ENCODE measurements at places on chromosomes 7 and 10.

DNA sequence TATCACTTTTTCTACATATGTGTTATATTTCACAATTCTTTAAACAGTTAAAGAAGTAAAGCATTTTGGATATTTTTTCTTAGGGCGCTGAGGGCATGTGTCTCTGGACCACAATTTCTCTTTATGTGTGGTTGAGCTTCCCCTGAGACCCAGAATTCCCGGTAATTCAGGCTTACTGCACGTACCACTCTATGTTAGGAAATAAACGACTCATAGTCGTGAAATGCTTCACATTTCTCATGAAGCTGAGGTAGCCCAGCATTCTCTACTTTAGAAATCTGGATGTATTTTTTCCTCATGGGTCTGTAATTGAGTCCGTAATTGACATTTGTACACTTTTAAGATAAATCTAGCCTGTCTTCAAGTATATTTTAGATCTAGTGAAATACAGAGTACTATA lies 170.6 kb downstream of the FZD1 start:
- no peak for DNase-seq

DNA sequence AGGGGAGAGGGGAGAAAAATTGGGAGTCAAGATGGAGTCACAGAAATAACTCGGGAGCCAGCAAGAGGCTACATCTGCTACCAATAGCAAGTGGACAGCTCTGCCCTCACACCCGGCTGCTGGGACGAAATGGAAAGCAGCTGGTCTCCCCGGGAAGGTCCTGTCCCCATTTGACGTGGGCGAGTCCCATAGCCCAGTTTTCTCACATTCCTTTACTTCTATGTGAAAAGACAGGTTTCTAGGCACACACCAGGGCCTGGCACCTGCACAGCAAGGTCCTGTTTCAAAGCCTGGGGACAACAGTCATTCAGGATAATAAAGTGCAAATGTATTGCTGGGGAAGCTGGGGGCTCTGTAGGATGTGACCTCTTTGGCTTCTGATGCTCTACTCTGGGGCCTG lies 162.6 kb downstream of the OAT start:
- no peak for DNase-seq

DNA sequence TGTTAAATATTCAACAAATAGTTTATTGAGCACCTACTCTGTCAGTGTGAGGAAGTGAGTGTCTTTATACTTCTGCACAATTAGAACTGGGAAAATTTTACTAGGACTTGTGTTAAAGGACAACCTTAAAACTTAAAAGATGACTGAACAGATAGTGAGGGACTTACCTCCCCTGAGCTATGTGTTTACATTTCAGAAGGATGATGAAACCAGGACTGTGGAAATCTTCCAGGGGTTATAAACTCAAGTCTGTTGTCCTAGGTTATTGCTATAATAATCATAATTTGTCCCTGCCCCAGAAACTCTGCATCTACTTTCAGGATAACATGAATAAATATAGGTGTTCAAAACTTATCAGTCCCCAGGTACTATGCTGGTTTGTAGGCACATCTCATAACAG lies 261.0 kb upstream of the MKLN1 start:
- no peak for DNase-seq

DNA sequence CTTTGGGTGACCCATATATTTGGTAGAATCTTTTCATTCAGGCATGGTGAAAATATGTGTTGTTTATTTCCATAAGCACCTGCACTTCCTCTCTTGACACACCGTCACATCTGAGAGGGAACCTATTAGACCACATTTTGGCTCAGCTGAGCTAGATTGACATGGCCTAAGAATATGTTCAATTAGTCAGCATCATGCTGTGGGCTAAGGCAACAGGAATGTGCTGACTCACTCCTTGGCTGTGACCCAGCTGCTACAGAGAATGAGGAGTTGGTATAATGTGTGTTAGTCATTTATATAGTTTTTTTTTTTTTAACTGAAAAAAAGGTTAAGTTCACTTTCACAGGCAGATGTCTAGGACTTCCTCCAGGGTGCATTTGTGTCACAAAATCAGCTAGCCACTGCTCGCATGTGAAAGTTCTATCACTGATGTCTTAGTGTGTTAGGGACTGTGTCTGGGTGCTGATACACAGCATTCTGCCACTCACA lies 180.6 kb downstream of the SEMA3E start:
- DNase-seq, result no peak

DNA sequence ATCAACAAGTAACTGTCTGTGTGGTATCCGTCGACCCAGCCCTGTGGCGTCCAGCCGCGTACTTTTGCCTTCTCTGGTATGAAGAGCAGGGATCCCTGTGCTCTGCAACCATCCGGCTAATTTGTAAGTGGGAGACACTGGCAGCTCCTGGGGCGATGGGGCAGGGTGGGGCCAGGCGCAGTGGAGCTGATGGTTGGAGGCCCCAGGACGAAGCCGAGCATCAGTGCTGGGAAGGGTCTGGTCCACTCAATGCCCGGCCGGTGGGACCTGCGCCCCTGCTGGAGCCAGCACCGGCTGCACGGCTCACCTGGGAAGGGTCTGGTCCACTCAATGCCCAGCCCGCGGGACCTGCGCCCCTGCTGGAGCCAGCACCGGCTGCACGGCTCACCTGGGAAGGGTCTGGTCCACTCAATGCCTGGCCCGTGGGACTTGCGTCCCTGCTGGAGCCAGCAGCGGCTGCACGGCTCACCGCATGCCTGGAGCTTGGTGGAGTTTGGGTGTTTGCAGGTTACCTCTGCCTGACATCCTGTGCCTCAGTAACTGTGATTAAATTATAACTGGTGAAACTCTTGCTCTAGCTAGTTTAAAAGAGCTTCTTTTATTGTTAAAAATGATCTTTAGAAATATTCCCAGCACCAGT lies 96.1 kb downstream of the NKX6-2 start:
- no peak for DNase-seq
